AG08396 (cell line): ENCODE measurements at places on chromosomes 12 and 14.
A peak's percentile ranks its signal among the peaks of the same experiment; 100 is the strongest.

- peak; percentile 88 for DNase-seq
Observed at GRCh38 chr14:95483309-95484165, 32.9 kb downstream of the SYNE3 start.

DNA sequence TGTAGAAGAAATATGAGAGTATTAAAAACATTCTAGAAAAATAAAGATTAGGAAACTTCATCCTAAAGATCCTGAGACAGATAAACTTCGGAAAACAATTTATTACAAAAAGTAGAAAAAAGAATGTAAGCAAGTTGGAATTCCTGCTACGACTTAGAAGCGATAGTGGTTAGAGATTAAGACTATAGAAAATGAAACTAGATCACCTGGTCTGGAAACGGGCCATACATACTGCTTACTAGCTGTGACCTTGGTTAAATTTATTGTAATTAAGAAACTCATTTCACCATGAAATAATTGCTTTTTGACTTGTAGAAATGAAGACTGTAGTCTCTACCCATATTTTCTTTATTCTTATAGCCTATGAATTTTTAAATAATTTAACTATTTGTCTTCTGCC lies 614.1 kb downstream of the SLC16A7 start:
- DNase-seq: no peak

- DNase-seq: no peak
Observed at GRCh38 chr14:94850309-94851211, 80.6 kb upstream of the GSC start.

DNA sequence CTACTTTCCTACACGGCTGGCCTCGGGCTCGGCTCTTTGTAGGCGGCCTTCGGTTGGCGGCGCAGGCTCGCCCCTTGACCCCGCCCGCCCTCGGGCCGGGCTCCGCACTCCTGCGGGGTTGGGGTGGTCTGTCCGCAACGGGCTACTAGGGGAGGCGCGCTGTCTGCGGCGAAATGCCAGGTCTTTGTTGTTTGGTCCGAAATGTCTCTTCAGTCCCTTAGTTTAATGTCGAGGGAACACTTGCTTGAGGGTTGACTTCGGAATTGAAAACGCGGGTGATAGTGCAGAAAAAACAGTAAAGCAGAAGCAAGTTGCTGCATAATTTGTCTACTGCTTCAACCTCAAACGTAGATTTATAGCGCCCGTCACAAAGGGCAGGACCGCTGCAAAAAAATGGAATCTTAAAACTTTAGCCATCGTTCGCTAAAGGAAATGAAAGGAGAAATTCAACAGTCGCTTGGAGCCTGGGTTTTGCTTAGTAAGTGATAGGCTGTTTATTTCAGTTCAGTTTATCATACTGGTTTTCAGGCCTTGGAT lies 390 bp downstream of the JKAMP start:
- no peak for DNase-seq

DNA sequence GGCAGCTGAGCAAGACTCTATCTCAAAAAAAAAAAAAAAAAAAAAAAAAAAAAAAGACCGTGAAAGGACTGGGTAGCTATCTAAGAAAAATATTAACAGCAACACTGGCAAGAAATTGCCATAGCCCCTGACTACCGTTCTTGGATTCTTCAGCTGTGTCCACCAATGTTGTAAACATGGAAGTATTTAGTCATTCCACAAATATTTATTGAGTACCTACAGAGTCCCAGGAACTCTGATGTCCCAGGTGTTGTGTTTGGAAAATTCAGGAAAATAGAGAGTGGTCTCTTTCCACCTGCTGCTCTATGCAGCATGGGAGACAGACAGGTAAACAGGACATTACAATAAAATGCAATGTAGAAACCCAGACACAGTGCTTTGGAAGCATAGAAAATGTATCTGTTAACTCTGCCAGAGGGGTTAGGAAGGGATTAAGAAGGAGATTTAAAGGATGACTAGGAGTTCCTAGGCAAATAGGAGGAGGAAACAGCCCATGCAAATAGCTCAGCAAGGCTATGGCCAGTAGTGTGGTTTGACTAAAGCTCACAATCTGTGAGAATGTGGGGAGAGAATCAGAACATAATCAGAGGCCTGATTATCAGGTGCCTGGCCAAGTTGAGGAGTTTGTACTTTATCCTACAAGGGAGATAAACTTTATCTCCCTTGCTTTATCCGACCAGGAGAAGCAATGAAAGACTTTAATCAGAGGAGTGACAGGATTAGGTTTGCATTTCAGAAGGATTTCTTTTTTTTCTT lies 2.1 kb upstream of the DLST start:
- no peak for DNase-seq
